ENCODE measurements at places on chromosomes 4 and X.

- no peak for DNase-seq
Observed at GRCh38 chr4:185244763-185245162, 35.4 kb downstream of the SNX25 start.

- no peak for DNase-seq
Observed at GRCh38 chr4:88981993-88982392, 75.0 kb downstream of the FAM13A start.

- no peak for DNase-seq
Observed at GRCh38 chr4:105422207-105422920, 51.5 kb downstream of the PPA2 start.

GRCh38 chrX:115023139-115023538, 5.7 kb upstream of the IL13RA2 start:
- DNase-seq: no peak

GRCh38 chr4:185919107-185919506, 107.1 kb upstream of the SORBS2 start:
- DNase-seq: no peak

- no peak for DNase-seq
Observed at GRCh38 chr4:126306152-126306869, 991.6 kb downstream of the FAT4 start.

DNA sequence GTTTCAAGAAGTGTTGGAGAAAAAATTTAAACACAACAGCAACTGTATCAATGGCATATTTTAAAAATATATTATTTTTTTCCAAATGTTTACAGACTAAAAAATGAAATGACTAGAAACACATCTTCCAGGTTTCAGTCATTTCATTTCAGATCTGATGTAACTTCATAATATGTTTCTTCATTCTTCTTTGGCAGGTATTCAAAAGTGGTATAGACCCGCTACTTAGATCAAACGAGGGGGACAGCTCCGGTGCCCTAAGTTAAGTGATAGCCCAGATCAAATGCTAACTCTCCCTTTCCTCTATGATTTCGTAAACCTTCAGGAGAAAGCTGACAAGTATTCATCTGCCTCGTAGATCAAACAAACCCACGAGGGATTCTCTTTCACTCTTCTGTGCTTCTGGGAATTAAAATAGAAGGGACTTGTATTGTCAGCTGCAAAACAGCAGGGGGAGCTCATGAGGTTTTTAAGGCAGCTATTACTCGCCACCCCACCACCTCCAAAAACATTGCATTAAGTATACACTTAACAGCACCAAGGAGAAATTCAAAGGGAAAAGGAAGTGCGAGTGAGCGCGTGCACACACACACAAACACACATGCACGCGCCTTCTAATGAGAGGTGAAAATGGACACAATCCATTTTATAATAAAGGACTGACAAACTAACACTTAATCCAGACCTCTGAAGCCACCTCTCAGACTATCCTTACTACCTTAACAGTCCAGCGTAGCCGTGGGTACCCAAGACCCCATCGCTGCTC, 21.4 kb downstream of the HELT start:
- peak; percentile 13 for DNase-seq

DNA sequence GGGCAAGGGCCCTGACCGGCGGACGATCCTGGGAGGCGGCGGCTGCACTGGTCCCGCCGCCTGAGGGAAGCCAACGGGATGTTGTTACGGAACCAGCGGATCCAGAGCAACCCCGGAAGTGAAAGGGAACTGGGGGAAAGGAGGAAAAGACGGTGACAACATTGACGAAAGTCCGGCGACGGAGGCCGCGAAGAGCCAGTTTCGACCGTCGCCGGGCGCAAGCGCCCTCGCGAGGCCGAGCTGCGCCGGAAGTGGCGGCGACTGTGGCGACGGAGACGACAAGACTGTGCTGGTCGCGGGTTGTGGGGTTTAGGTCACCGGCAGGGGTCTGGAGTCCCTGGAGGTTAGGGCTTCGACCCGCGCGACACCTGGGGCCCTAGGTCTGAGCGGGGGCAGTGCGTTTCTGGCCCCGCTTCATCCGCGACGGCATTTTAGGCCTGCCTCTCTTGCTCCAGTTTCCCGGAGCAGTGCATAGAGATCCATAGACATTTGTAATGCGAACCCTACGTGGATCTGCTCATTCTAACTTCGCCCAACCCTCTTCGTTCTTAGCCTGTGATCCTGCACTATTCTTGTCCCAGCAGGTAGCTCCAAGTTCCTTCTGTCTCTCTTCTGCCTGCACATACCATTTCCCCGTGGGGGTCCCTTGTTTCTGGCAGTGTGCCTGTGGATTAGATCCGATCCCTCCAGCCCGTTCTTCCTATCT, at the start of gene BOD1L1:
Gene BOD1L1 (minus strand): TSS at position 120 of the 706 bp plus-strand sequence. CDS start 138 bp downstream, outside the sequence.
- DNase-seq: peak; percentile 65

All from effector memory CD4-positive, alpha-beta T cell (primary cell).